ENCODE measurements at places on chromosomes 12 and 14.

DNA sequence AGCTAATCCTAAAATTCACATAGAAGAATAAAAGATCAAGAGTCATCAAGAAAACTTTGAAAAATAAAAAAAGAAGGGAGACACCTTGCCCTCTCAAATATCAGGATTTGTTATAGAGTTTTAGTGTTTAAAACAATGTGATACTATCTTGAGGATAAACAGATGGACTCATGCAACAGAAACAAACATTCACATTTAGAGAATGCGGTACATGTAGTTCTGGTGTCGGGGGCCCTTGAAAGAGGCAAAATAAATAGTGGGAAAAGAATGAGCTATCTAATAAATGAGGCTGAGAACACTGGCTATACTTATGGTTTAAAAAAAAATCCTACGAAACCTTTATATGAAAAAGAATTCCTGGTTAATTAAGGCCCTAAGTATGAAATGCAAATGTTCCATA, 127.7 kb downstream of the LLPH start:
- DNase-seq = no peak

DNA sequence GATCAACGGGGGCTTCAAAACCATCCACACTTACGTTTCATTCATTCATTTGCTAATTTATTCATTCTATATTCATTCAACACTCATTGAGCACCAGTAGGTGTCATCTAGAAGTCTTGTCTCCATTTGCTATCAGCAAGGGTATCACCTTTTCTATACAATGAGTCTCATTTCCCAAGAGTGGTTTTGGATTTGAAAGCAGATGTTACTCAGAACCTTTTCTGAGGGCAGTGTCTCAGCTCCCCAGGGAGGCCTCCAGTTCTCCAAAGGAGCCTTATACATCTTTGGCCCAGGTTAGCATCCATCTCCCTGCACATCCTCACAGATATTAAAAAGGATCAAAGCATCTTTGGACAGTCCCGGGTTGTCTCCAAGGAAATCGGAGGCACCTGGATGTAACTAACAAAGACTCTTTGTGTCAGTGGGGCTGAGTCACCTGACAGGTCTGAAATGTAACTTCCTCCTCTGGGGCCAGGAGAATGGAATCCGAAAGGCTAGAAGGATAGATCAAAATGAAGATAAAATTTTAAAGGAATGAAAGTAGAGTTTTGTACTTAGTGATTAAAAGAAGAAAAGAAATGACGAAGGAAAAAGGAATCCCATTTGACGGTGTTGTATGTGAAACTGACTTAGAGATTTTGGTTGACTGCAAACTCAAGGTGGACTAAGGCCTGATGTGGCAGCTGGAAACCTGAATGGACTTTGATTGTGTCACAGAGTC, 103.0 kb downstream of the VCPKMT start:
- DNase-seq = no peak

DNA sequence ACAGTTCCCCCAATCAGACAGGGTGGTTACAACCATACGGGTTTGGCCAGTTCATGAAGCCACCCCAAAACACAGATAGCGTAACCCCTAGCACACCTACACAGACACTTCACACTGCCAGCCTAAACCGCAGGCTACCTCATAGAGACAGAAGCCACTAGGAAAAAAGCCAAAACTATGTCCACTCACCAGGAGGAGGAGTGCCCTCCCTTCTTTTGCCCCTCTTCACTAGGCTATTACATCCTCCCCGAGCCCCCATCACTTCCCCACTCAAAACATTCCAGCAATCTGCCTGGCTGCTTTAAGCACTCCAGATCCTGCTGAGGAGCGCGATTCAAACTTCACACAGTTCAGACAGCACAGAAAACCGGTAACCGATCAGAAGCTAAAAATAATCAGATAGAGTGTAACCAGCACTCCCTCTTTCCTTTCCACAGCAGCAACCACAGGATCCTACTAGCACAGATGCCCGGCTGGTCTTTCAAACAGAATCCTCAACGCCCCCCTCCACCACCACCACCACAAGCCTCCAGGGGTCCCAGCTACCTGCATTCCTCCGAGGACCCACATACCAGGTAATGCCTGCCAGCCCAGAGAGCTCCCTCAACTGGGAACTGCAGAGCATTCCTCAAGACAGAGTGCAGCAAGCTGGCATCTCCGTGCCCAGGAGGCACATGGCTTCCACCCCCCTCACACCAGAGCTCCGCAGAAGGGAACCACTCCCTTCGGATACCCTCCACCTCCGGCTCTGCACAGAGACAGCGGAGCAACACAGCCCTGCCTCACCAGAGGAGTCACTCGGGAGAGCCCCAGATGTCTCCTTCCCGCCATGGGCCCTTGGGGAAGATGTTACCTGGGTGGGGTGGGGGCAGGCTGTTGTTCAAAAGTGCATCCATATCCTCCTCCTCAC, 1.5 kb downstream of the CHD4 start:
- no peak for DNase-seq

- DNase-seq = no peak
These were observed 32.7 kb downstream of the DYRK2 start for GRCh38 chr12:67681105-67681778.
